ENCODE measurements at places on chromosomes 11 and 22. TPM values are rescaled to one million over a fixed set of nuclear protein-coding genes. Genes with fewer than 3 reads are reported as not detected.

DNA sequence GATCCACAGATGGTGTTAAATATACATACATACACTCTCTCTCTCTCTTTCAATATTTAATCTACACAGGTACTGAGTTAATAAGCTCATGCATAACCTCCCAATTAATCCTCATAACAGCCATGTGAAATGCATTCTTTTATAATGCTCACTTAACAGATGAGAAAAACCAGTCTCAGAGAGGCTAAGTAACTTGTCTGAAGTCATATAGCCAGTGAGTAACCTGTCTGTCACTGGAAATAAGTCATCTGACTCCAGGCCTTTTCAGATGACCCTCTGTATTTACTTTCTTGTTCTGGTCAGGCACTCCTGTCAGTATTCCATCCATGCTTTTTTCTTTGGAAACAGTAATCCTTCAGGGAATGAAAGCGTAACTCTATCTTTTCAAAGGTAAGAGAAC, 594.0 kb upstream of the TENM4 start:
- DNase-seq = no peak

DNA sequence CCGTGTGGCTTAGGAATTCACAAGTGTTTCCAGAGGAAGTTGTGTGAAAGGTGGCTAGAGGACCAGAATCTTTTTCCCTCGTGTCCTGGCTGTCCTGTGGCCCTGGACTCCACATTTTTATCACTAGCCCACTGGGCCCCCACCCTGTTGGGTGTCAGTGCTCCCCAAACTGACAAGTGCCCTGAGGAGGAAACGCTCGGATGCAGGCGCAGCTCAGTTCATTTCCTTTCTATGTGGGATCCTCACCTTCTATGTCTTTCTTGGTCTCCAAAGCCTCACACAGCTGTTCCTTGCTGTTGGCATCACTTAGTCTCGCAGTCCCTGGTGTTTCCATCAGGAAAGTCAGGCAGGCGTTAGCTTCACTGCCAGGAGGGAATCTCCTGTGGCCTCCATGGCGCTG, 68.0 kb upstream of the KCNQ1OT1 start:
- DNase-seq = no peak

DNA sequence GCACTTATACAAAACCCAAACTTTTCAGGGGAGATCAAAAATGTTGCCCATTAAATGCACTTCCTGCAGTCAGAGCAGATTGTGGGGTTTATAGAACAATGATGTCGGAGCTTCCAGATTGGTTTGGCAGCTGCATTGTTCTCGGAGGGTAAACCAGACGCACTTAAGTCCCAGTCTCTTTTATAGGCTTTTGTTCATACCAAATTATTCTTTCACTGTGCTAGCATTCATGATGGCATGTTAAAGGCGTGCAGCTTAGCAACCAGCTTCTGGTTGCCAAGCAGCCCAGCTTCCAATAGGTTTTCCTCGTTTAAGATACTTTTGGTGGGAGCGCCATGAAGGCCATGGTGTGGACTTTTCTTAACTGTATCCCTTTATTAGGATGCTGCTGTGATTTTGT, 40.9 kb downstream of the ZC3H12C start:
- DNase-seq = no peak

Gene APOBEC3G
- polyA plus RNA-seq = 545 TPM

DNA sequence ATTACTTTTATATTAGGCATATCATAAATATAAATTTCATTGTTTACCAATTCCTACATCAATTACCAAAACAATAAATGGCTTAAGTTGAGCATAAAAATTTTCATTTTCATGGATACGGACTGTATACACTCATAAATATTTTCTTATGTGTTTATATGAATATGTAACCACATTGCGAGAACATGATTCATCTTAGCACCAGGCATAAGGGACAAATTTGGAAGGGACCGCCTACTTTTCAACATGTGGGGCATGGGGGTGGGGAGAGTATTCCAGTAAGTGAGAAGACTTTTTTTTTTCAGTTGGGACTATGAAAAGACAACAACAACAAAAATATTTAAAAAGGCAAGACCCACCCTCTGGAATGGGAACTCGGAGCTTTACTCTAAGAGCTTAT, 296.1 kb downstream of the RAB38 start:
- no peak for DNase-seq

- DNase-seq = no peak
These were observed 52.6 kb downstream of the ARHGAP42 start for GRCh38 chr11:100739666-100740065.

DNA sequence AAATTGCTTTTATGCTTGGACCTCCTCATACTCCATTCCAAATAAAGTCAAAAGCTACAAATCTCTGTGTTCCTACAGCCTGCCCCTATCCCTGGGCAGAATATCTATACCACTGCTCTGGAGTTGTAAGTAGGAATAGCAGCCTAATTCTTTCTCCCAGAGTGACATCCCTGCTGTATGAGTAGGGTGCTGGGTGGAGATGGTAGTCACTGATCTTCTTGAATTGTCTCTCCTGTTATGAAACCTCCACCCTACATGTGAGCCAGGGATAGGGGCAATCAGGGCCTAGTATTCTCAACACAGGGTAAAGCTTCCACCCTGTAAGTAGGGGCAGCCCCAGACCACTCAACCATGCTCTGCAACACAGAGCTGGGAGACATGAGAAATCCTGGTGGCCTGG, 19.8 kb downstream of the GALNT18 start:
- DNase-seq = no peak

Gene RAB36
- polyA plus RNA-seq = not detected

Gene OSBP2
- polyA plus RNA-seq = 0.19 TPM

GRCh38 chr22:48886604-48887393, 940.9 kb downstream of the BRD1 start:
- no peak for DNase-seq

GRCh38 chr11:59556115-59556916, 45.0 kb downstream of the OR4D9 start:
- peak; percentile 58 for DNase-seq

Gene CLMP
- not detected for polyA plus RNA-seq

Gene MOGAT2
- polyA plus RNA-seq = not detected

GRCh38 chr22:40273319-40273718, 73.0 kb upstream of the ADSL start:
- no peak for DNase-seq

DNA sequence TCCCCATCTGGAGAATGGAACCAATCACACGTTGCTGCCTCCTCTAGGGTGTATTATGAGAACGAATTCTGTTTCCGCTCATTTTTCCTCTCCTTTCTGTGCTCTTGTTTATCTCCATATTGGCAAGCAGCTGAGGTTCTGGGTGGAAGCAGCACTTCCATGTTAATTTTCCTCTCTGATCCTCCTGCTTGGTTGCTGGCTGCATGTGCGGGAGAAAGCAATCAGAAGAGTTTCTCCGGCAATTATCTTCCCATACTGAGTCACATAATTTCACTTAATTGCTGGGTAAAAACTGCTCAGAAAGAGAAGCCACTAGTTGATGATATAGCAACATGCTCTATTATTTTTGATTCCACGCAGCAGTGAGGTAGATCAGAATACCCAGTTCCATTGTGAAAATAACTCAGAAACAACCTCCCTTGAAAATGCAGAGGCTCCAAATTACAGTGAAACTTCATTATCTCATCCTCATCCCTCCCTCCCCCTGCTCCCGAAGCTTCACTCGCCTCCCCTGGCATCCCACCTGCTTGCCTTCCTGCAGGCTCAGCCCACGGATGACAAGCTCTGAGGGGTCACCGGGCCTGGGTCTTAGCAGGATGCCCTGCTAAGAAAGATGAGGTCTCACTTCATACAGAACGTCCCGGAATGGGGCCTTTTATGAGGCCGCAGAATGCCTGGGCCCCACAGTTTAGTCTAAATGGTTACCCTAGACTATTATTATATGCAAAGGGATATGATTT, 20.4 kb downstream of the FXYD6 start:
- DNase-seq = no peak

DNA sequence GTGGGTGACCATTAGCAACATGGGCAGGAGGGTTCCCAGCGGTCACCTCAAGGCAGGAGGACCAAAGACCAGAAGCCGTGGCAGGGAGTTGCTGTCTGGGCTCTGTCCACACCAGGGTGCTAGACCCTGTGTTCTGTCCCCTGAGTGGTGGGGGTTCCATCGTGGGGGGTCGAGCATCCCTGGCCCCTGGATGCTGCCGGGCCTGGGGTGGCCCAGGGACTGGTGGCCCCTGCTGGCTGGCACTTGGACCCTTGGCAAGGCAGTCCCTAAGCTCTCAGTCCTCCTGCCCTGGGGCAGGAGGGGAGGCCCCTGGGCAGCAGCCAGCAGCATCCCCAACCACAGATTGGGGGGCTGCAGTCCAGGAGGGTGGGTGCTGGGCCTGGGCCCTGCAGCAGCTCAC, 13.4 kb upstream of the ARHGAP8 start:
- no peak for DNase-seq

GRCh38 chr11:111910676-111911562, 651 bp downstream of the CRYAB start:
- DNase-seq = no peak

GRCh38 chr11:49952091-49952490, at the start of gene OR4C13:
TSS of gene OR4C13 (plus strand) at chr11:49952391. CDS start at chr11:49952423, 32 bp downstream.
- no peak for DNase-seq

DNA sequence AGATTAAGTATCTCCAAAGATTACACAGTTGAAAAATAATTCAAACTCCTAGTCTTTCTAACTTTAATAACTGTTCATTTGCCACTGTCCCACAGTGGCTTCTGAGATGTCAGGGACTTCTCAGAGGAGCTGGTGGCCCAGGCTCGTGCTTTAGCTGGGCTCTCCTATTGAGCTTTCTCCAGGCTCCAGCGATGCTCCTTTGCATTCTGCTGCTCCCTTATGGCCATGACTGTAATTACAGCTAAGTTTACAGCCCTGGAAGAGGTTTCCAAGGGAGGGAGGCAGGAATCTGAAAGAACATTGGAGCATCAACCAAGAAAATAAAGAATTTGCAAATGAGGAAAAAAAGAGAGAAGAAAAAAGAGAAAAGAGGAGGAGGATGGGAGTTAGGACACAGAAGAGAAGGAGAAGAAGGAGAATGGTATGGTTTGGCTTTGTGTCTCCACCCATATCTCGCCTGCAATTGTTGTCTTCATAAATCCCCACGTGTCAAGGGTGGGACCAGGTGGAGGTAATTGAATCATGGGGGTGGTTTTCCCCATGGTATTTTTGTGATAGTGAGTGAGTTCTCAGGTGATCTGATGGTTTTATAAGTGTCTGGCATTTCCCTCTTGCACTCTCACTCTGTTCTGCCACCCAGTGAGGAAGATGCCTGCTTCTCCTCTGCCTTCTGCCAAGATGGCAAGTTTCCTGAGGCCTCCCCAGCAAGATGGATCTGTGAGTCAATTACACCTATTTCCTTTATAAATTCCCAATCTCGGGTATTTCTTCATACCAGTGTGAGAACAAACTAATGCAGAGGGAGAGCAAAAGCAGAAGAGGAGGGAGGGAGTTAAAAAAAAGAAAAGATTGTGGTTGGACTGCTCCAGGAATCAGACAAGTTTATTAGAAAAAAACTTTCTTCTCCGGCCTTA, 857.0 kb downstream of the KCNA4 start:
- DNase-seq = no peak

DNA sequence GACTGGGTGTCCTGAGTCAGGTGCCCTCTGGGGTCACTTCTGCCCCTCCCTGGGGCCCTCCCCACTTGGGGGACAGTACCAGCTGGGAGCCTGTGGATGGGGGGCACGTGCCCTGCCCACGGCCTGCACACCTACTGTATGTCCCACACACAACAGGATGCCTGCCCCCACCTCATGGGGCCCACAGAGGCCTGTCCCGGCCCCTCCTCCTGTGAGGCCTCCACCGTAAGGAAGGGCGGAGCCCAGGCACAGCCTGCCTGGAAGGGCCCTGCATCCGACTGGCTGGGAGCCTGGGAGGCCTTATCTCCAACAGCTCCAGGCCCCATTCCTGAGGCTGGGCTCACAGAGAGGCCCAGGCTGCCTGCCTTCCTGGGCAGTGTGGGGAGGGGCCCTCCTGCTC, 47.8 kb downstream of the BRSK2 start:
- DNase-seq = no peak

Gene WT1
- polyA plus RNA-seq = not detected

DNA sequence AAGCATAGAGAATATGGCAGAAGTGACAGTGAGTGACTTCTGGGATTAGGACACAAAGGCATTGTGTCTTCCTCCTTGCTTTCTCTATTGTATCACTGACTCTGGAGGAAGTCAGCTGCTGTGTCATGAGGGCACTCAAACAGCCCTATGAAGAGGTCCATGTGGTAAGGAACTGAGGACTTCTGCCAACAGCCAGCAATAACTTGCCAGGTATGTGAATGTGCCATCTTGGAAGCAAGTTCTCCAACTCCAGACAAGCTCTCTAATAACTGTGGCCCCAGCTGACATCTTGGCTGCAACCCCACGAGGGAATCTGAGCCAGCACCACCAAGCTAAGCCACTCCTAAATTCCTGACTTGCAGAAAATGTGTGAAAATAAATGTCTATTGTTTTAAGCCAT, 83.6 kb upstream of the ZBED5 start:
- no peak for DNase-seq

- DNase-seq = no peak
These were observed 135.0 kb downstream of the BUD13 start for GRCh38 chr11:116637766-116638165.

- DNase-seq = no peak
These were observed 13.7 kb downstream of the ELF5 start for GRCh38 chr11:34499719-34500500.

GRCh38 chr22:16601437-16602223, 9.0 kb upstream of the CCT8L2 start:
- DNase-seq = no peak

DNA sequence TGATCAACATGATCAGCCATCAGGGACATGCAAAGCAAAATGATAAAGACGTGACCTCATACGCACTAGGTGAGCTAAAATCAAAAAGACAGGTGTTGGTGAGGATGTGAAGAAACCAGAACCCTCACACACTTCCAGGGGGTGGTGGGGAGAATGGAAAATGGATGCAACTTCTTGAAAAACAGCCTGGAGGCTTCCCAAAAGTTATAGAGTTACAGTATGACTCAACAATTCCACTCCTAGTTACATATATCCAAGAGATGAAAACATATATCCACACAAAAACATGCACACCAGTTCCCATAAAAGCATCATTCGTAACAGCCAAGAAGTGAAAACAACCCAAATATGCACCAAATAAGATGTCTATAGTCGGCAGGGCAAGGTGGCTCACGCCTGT, 42.1 kb upstream of the APLNR start:
- no peak for DNase-seq

GRCh38 chr11:72373163-72373562, 61.2 kb downstream of the CLPB start:
- DNase-seq = no peak

- DNase-seq = no peak
These were observed 473.1 kb downstream of the LRRC4C start for GRCh38 chr11:40986320-40986719.

- DNase-seq = no peak
These were observed 183.4 kb downstream of the BUD13 start for GRCh38 chr11:116589402-116589801.

Data from immature natural killer cell (primary cell).